ENCODE measurements at places on chromosomes 7 and 10. TPM values are rescaled to one million over a fixed set of nuclear protein-coding genes. Genes with fewer than 3 reads are reported as not detected.

Gene ZNF804B
- 0.07 TPM for total RNA-seq

Gene MYOF
- 79.8 TPM for total RNA-seq

Gene SPDYE17
- not detected for total RNA-seq

GRCh38 chr7:94655126-94655847 is 646 bp downstream of the SGCE start:
- peak overlapping the region; percentile 95 for H3K4me3 ChIP-seq
- H3K4me1 ChIP-seq: peaks cover 23% of the 10 kb centered on the region
- no peaks in the 10 kb centered on the region for H3K36me3 ChIP-seq
- no peak for DNase-seq

GRCh38 chr10:62870866-62871265 is 54.7 kb upstream of the EGR2 start:
- H3K27ac ChIP-seq: no peak overlapping the region
- H3K4me1 ChIP-seq: no peaks in the 10 kb centered on the region
- no peak overlapping the region for H3K4me3 ChIP-seq

- no peak overlapping the region for H3K4me3 ChIP-seq
- no peak overlapping the region for H3K27ac ChIP-seq
- H3K36me3 ChIP-seq: peaks cover 5% of the 10 kb centered on the region
These were observed 55.0 kb downstream of the DENND11 start for GRCh38 chr7:141646826-141647480.

- H3K4me1 ChIP-seq: peaks cover 57% of the 10 kb centered on the region
- peaks cover 12% of the 10 kb centered on the region for H3K36me3 ChIP-seq
- no peak overlapping the region for H3K4me3 ChIP-seq
- DNase-seq: no peak
These were observed 204.2 kb downstream of the TNS3 start for GRCh38 chr7:47377741-47378140.

DNA sequence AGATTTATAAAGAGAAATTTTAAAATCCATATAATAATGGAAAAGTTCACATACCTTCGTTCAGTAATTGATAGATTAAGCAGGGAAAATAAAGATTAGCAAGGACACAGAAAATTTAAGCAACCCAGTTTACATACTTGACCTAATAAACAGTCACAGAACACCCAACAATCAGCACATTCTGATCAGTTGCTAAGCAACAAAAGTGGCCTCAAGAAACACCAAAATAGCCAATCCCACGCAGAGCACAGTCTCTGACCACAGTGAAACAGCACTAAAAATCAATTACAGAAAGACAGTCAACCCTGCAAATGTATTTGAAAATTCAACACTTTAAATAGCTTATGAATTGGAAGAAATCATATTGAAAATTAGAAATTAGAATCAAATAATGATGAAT is 39.3 kb upstream of the DRGX start:
- H3K4me1 ChIP-seq: no peaks in the 10 kb centered on the region
- no peaks in the 10 kb centered on the region for H3K27me3 ChIP-seq
- H3K36me3 ChIP-seq: peaks cover 4% of the 10 kb centered on the region
- no peak overlapping the region for H3K27ac ChIP-seq
- H3K4me3 ChIP-seq: no peak overlapping the region

Gene ELAPOR2
- 29.5 TPM for total RNA-seq

DNA sequence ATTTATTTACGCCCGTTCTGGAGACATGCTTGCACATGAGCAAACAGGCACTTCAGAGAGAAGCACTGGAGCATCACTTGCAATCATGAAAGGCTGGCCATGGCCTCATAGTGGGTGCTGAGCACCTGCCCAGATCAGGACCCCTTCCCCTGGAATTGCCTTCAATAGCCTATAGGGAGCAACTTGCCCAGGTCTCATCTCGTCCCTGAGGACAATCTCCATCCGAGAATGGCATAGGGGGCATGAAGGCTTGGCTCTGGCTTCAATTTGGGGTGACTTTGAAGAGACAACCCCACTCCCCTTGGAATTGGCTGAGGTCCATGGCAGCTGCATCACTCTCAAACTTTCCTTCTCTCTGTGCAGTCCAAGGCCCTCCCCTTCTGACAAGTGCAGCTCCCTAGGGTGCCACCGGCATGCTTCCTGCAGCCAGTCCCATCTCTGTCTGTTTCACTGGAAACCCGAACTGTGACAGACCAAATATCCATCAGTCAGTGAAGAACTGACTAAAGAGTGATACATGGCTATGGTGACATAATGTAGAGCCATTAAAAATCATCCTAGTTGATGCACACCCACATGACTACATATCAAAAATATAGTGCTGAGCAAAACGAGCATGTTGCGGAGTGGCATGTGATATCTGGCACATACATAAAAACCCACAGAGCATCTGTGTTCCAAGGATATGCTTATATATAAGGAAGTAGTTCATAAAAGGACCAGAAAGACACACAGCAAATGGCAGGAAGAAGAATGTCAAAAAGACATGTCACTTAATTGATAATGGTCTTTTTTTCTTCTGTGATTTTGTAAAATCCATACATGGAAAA is 12.4 kb downstream of the GDF2 start:
- peaks cover 12% of the 10 kb centered on the region for H3K27me3 ChIP-seq
- H3K4me1 ChIP-seq: peaks cover 4% of the 10 kb centered on the region
- no peak overlapping the region for H3K4me3 ChIP-seq
- H3K27ac ChIP-seq: no peak overlapping the region

- no peak overlapping the region for H3K4me3 ChIP-seq
- H3K27me3 ChIP-seq: peaks cover 7% of the 10 kb centered on the region
- H3K27ac ChIP-seq: no peak overlapping the region
- H3K36me3 ChIP-seq: peaks cover 8% of the 10 kb centered on the region
- no peak for DNase-seq
These were observed 139.4 kb downstream of the GFRA1 start for GRCh38 chr10:116133634-116134033.

DNA sequence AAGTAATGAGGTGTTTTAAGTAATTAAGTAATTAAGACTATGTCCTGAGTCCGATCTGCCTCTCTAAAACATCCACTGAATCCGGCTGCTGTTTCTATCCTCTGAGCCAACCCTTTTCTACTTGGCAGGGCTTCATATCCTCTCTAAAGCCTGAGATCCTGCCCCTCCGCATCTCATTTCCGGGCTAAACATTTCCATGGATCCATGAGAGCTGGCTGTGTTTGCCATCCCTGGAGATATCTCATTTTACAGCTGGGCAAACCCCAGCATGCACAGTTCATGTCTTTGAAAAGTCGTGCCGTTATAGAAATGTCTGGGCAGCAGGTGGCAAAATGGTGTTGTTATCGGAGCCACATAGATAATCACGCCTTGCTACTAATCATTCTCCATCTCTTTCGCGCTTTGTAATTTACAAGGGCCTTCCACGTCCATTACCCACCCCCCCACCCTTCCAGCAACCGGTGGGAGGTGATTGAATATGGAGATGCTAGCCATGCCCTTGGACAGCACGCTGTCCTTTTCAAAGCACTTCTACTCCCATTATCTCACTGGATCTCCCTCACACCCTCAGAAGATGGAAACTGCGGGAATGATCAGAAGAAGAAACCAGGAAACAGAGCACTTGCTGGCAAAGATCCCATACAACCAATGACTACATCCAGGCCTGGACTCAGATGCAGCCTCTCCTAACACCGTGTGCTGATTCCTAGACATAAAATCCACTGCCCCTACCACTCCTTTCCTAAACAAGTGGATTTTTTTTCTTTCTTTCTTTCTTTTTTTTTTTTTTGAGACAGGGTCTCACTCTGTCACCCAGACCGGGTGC is 1189.2 kb downstream of the TYW1 start:
- no peak for DNase-seq
- H3K36me3 ChIP-seq: no peaks in the 10 kb centered on the region
- H3K4me3 ChIP-seq: no peak overlapping the region
- peaks cover 15% of the 10 kb centered on the region for H3K4me1 ChIP-seq

- no peaks in the 10 kb centered on the region for H3K27me3 ChIP-seq
- no peaks in the 10 kb centered on the region for H3K36me3 ChIP-seq
- peak overlapping the region; percentile 46 for H3K4me3 ChIP-seq
- no peak for DNase-seq
These were observed 2.1 kb downstream of the FKBP6 start for GRCh38 chr7:73329861-73330581.

Gene ADAM12
- total RNA-seq: 5.2 TPM

Gene GBX1
- 0.41 TPM for total RNA-seq

DNA sequence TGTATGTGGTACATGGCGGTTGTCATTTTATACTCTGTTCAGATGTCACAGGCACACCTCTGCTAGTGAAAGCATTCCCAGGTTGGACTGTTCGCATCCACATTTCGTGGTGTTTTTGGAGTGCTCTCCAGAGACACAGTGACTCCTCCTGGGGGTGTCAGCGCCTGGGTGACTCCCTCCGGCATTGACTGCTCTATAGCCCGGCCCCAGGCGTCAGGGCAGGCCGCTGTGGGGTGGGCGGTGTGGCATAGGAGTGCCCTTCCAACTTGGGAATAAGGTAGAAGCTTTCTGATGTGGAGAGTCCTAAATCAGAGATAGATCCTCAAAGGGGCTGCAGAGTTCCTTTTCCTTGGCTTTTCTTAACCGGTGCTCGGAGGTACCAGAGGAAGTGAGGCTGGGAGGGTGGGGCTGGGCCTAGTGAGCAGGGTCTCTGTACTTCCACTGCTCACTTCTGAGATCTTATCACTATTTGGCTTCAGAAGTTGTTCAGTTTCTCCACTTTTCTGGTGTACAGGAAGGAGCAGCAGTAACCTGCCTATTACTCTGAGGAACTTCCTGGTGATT is 32.3 kb downstream of the CCNY start:
- H3K36me3 ChIP-seq: peaks cover 10% of the 10 kb centered on the region
- no peak for DNase-seq
- no peak overlapping the region for H3K4me3 ChIP-seq

Gene RBM20
- total RNA-seq: 2.8 TPM

GRCh38 chr10:52216852-52217251 is 97.2 kb upstream of the DKK1 start:
- no peaks in the 10 kb centered on the region for H3K36me3 ChIP-seq
- no peak for DNase-seq
- no peak overlapping the region for H3K27ac ChIP-seq
- no peaks in the 10 kb centered on the region for H3K27me3 ChIP-seq

DNA sequence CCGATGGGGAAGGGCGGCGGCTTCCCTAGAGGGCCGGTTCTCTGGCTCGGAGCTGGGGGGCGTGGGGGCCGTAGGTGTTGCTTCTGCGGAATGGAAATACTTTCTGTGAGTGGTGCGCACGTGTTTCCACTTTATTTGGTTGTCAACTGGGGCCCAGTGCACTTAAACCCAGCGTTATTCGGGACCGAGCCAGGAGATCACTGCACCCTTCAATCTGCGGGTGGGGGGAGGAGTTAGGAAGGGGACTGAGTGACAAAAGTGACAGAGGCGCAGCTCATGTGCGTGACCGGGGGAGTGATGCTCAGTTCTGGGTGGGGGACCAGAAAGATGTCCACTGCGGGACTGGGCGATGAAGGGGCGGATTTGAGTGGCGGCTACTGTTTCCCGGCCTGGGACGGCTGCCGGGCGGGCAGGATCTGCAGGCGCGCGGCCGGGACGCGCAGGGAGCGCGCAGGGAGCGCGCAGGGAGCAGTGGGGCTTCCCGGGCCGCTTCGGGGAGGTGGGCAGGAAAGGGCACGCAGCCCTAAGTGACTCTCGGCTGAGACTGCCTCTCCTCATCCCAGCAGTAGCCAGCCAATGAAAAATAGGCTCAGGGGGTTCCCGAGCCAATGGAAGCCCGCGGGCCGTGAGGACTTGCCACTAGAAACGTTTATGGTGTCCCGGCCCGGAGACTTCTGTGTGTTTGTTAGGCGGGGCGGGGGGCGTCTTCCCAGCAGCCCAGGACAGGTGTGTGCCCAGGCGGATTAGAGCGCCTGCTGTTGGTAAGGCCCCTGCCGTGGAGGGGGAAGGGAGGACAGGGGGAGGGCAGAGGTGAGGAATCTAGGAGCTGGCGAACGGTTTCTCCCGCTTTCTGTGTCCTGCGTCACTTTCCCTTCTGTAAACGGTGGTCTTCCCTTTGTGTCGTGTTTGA is 54.3 kb upstream of the KDM7A start:
- H3K36me3 ChIP-seq: no peaks in the 10 kb centered on the region
- peaks cover 34% of the 10 kb centered on the region for H3K27me3 ChIP-seq
- H3K4me1 ChIP-seq: peaks cover 17% of the 10 kb centered on the region
- peak; percentile 74 for DNase-seq

DNA sequence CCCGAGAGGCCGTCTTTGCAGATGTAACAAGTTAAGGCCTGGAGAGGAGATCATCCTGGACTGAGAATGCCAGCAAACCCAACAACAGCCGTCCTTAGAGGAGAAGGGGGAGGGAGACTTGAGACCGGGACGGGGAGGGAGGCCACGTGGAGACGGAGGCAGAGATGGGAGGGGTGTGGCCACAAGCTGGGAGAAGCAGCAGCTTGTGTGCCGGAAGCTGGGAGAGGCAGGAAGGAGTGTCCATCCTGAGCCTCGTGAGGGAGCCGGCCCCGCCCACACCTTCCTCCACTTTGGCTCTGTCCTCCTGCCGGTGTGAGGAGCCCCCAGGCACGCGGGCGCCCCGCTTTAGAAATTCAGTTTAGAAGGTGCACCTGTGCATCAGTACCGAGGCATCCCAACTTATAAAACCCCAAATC is 95.7 kb downstream of the DNAJB6 start:
- H3K27ac ChIP-seq: peak overlapping the region; percentile 68
- H3K4me3 ChIP-seq: peak overlapping the region; percentile 83
- no peaks in the 10 kb centered on the region for H3K36me3 ChIP-seq
- DNase-seq: no peak
- peaks cover 14% of the 10 kb centered on the region for H3K4me1 ChIP-seq

DNA sequence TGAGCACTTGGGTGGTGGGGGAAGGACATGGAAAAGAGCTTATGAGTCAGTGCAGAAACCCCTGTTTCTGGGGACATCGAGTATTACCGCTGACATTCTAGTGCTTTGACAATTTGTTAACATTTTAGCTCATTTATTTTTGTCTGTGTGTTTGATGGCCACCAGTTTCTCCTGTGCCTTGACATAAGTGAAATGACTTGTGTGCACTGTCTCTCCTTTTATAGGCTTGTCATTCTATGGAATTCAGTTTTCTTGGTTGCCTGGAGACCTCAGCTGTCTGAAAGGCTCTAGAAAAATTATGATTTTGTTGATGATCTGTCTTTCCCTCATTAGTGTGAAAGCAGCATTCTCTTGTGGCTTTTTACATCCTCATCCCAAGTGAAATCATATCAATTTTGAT is 190.0 kb upstream of the SMIM30 start:
- H3K36me3 ChIP-seq: no peaks in the 10 kb centered on the region
- H3K27me3 ChIP-seq: peaks cover 3% of the 10 kb centered on the region
- no peak overlapping the region for H3K27ac ChIP-seq
- no peak overlapping the region for H3K4me3 ChIP-seq

DNA sequence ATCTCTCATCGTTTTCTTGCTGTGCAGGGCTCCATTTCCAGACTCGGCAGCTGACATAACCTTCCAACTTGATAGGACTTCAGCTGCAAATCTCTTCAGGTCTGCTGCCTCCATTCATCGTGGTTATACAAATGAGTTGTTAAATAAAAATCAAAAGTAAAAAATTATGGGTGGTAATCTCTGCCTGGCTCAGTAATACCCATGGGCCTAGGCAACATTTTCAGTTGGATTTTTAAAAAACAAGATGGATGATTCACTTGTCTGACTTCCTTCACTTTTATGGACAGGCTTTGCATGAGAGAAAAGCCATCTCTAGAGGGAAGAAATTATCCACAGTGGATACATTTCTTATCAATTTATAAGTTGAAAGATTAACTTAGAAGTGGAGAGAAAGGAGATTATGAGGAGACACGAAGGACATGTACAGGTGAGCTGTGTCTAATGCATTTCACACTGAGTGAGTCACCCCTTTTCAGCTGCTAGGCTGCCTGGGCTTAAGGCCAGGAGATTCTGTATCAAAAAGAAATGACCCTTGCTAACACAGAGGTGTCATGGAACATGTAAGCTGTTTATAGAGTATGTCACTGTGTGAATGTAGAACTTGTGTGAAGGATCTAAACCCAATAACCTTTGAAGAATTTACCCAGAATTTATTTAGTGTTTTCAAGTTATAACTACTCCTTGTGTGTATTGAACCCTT is 495.1 kb downstream of the AUTS2 start:
- H3K27ac ChIP-seq: peak overlapping the region; percentile 11
- no peaks in the 10 kb centered on the region for H3K36me3 ChIP-seq
- H3K4me1 ChIP-seq: peaks cover 57% of the 10 kb centered on the region
- peak overlapping the region; percentile 34 for H3K4me3 ChIP-seq
- no peak for DNase-seq

Data from type B pancreatic cell (in vitro differentiated cells).